Activated T-helper 1 cell treated with anti-CD3 and anti-CD28 coated beads, Interleukin-12 subunit alpha, Interleukin-12 subunit beta, Interleukin-2, Interleukin-4 antibody, amounts not matched to agents 30 ng/mL and 10 ng/mL and 1 ng/mL, durations not matched to agents 14 hours and 24 hours and 36 hours (primary cell): ENCODE measurements at places on chromosomes 7 and 10.

GRCh38 chr10:65845916-65846315 is 1079.9 kb upstream of the LRRTM3 start:
- no peak for DNase-seq

GRCh38 chr7:99242682-99243081 is 30.0 kb upstream of the MYH16 start:
- DNase-seq = no peak

- DNase-seq = no peak
Observed at GRCh38 chr7:4861227-4861626, 603 bp downstream of the PAPOLB start.

DNA sequence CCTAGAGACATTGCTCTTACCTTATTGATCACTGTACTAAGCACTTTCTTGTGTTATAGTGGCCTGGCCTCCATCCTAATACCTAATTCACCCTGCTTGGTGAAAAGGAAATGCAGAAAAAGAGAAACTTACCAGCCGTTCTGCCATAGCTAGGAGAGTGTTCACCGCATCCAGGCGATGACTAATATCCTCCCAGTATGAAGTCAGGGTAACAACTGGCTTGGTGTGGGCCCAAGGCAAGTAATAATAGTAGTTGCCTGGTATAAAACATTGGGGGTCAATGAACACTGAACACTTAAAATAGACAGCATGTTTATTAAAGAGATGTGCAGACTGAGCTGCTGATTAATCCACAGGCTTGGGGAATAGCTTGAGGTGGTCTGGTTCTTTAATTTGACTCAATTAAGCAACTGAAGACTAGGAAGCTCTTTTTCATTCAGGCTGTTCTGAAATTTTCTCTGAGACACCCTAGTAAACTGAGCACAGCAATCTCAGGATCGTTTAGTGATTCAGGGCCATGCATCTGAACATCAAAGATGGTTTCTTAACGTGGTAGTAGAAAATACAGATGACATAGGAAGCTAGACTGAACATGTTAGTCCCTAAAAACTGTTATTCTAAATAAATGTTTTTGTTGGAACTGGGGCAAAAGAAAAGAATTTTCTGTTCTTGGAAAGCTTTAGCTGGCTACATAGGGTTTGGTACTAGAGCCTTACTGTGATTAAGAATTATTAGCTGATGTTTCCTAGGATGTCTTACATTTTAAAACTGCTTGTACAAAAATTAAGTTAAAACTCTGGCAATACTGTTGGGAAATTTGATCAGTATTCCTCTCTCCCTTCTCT is 102.2 kb downstream of the MYOF start:
- peak; percentile 35 for DNase-seq

- DNase-seq = no peak
Observed at GRCh38 chr10:132257271-132257670, 50.5 kb downstream of the STK32C start.

GRCh38 chr10:30488316-30488715 is 54.3 kb downstream of the MAP3K8 start:
- no peak for DNase-seq

DNA sequence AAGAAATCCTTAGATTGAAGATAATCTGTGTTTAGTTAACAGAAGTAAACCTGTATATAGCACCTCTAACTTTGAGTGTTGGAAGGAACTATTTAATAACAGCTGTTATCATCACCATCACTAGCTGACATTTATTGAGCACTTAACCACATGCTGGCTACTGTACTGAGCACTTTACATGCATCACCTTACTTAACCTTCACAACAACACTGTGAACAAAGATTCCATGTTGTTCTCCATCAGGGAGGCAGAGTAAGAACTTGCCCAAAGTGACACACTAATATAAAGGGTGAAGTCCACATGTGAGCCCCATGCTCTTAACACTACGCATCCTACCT is 182.2 kb downstream of the ST7 start:
- no peak for DNase-seq

GRCh38 chr7:33233659-33234058 is 104.3 kb downstream of the BBS9 start:
- DNase-seq = no peak

GRCh38 chr7:152759949-152760853 is 649 bp downstream of the ACTR3B start:
- no peak for DNase-seq

- DNase-seq = no peak
Observed at GRCh38 chr7:124722292-124722691, 43.3 kb downstream of the GPR37 start.

DNA sequence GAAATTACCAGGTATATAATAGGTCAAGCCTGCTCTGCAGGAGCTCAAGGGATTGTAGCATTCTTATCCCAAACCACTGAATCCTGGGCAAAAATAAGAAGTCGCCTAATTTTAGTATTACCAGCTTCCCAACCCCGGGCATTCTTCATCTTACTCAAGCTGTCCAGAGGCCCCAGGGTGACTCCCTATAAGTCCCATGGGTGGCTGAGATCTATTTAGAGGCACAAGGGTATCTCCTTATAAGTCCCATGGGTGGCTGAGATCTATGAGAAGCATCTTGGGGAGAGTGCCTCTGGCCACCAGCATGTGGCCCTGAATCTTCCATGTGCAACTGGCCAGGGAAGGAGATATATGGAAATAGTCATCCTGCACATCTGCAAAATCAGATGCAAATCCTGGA is 38.9 kb downstream of the PRSS2 start:
- DNase-seq = no peak

GRCh38 chr7:28879105-28879504 is 79.0 kb downstream of the TRIL start:
- no peak for DNase-seq

- no peak for DNase-seq
Observed at GRCh38 chr7:116897661-116898060, 35.3 kb downstream of the CAPZA2 start.

- no peak for DNase-seq
Observed at GRCh38 chr10:73892310-73893030, 18.1 kb upstream of the CAMK2G start.

DNA sequence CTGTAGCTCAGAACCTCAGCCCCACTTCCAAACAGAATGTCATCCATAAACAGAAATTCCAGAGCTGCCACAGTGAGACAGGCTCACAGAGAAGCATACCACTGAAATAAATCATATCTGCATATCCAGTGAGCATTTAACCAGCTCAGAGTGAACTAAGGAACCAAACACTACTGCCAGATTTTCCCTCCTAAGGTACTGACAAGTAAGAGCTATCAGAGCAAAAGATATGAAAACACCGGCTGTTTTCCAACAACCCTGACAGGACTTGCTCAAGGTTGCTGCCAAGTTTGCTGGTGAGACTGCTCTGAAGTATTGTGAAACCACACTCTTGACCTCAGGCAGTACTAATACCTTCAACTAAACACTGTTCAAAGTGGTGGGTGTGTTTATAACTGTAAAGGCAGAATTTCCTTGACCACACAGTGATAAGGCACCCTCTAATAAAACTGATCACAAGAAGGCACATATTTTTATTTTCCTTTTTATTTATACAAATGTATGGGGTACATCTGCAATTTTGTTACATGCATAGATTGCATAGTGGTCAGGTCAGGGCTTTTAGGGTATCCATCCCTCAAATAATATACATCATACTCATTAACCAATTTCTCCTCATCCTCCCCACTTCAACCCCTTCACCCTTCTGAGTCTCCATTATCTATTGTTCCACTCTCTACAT is 18.3 kb downstream of the SGMS1 start:
- DNase-seq = no peak

- no peak for DNase-seq
Observed at GRCh38 chr10:31601136-31601535, 282.1 kb downstream of the ZEB1 start.

GRCh38 chr7:92717993-92718716 is 118.2 kb downstream of the CDK6 start:
- DNase-seq = peak; percentile 72

GRCh38 chr10:93261089-93261488 is 187.4 kb downstream of the CYP26A1 start:
- no peak for DNase-seq

DNA sequence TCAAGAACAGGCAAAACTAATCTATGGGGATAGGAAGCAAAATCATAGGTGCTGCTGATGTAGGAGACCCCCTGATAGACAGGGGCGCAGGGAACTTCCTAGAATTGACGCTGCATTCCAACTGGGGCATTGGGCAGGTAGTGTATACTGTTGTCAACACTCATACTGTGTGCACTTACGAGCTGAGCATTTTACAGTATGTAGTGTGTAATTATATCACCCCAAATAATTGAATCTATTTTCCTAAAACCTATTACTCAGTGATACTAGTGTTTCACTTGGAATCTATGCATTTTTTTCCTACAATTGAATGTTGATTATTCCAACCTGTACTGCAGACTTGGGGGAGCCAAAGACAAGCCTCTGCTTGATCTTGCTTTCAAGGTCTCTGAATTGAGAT is 207.0 kb upstream of the PRKCQ start:
- no peak for DNase-seq

- DNase-seq = no peak
Observed at GRCh38 chr7:45238806-45239205, 81.2 kb downstream of the RAMP3 start.

DNA sequence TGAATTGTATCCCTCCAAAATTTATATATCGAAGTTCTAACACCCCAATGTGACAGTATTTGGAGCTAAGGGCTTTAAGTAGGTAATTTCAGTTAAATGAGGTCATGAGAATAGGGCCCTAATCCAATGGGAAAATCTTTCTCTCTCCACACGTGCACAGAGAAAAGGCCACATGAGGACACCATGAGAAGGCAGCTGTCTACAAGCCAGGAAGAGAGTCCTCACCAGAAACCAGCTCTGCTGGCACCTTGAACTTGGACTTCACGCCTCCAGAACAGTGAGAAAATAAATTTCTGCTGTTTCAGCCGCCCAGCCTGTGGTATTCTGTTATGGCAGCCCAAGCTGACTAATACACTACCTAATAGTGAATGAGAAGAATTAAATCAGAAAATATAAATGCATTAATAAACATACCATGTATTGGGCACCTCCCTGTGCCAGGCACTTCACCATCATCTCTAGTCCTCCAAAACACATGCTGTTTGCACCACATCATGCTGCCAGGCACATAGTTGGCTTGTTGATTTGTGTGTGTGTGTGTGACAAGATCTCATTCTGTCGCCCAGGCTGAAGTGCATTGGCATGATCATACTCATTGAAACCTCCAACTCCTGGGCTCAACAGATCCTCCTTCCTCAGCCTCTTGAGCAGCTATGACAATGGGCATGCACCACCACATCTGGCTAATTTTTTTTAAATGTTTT is 9.1 kb upstream of the TOMM7 start:
- DNase-seq = no peak

- DNase-seq = peak; percentile 12
Observed at GRCh38 chr10:74081192-74081803, 69.3 kb downstream of the AP3M1 start.

- no peak for DNase-seq
Observed at GRCh38 chr7:150953061-150953997, 24.8 kb downstream of the KCNH2 start.

DNA sequence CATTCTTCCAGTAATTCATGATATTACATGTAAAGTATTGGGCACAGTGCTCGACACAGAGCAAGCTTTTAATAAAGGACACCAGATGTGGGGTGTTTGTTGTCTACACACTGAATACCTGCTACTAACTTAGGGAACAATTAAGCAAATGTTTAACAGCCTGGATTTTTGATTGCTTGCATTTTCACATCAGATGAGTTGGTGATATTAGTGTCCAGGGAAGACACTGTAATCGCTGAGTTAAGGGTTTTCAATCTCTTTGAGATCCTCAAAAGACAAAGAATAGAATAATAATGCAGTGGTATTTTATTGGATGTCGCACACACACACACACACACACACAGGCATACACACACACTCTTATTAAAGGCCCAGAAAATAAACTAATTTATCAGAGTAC is 79.1 kb downstream of the VIM start:
- no peak for DNase-seq

DNA sequence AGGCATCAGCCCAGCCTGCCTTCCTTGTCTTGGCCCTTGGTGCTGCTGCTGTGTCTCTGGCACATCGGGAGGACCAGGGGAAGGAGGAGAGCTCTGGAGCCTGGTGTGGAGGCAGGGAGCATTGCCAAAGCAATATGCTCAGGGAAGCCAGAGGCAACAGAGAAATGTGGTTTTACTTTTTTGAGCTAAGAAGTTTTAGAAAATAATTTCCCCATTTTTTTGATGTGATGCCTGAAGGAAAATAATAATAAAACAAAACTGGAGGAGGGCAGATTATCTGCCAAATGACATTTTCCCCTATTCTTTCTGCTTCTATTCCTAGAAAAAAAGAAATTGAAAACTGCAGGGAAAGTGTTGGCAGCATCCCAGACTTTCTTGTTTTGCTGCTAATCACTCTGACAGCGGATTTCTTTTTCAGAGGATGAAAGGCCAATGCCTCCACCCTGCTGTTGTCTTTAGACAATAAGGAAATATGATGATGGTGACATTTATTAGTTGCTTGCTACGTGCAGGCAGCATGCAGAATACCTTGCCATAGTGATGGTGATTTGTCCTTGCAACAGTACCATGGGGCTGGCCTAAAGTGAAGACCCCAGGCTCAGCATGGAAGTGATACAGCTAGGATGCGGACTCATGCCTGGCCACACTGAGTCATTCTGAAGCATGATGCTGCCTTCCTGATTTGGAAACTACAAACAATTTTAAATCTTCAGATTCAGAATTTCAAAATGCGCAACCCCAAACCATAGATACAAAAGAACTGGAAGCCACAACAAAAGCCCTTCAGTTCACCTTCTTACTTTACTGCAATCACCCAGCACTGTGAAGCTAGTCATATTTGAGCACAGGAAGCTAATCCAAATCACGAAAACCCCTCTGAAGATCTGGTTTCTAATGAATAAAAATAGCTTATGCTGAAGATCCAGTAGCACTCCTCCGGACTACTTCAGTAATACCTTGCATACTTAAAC is 260.2 kb upstream of the TMEM72 start:
- DNase-seq = no peak

- no peak for DNase-seq
Observed at GRCh38 chr10:124159153-124159552, 65.8 kb upstream of the CHST15 start.

DNA sequence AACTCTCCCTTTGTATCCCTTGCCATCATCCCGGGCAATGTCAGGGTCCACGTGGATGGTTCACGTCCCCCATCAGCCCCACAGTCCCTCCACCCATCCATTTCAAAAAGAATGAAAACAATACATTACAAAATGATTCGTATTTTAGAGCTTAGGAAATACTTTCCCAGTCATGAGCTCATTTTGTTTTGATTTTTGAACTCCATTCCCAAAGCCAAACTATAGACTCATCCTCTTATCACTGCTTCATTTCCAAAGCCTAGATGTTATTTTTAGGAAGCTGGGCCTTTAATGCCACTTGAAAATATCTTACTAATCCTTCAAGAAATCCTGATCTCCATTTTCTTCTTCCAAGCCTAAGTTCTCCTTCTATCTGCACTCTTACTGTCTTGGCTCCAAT is 72.1 kb downstream of the WNT2 start:
- DNase-seq = no peak
